Suprapubic skin (tissue), 4 donors: ENCODE measurements at places on chromosomes 5 and 9. TPM values are rescaled to one million over a fixed set of nuclear protein-coding genes. Genes with fewer than 3 reads are reported as not detected.
A peak's percentile ranks its signal among the peaks of the same experiment; 100 is the strongest.

DNA sequence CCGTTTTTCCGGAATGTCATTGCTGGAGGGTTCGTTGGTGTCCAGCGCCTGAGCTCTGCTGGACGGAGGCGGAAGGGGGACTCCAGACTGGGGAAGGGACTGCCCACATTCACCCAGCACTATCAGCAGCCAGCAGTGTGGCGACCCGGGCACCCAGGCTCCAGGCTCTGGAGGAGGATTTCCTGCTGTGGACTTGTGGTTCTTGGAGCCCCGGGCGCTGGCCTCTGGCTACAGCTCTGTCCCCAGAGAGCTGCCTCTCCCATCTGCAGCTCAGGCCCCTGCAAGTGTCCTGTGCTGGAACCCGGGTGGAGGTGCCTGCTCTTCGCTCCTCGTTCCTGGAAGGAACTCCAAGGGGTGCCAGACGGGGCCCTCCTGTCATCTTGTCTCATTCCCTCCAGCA, 152.6 kb downstream of the RGS3 start:
- DNase-seq: no peak

GRCh38 chr5:81751836-81752643, 1.1 kb upstream of the SSBP2 start:
- no peak for DNase-seq

- DNase-seq: peak; percentile 71
Measured at GRCh38 chr5:158812408-158812807, 287.3 kb downstream of the EBF1 start.

DNA sequence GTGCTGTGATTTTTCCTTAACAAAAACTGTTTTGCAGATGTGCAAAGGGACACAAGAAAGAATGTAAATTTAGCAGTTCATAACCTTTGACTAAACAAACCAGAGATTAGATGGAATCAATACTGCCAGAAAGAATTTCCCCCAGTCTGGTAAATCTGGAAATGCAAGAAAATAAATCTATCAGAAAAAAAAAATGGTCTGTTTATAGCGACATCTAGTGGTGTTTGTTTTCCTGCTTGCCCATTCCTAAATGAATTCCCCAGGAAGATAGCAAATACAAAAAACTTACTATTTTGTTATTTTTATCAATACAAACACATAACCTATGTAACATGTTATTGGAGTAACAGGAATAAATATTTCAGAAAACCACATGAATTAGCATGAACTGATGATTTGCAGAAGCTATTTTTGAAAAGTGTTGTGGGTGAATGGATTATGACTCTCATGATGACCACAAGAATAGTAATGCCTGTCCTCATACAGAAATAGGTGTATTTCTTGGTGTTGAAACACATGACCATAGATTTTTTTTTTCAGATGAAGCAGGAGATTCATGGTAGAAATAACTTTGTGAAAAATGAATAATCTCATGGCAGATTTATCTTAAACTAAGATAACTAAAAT, 1703.8 kb downstream of the MAT2B start:
- DNase-seq: no peak

GRCh38 chr5:15384176-15384575, 115.8 kb upstream of the FBXL7 start:
- DNase-seq: no peak

- DNase-seq: no peak
Measured at GRCh38 chr5:125032286-125032685, 285.8 kb upstream of the ZNF608 start.

- DNase-seq: peak; percentile 73
Measured at GRCh38 chr9:108761655-108762347, 94.0 kb downstream of the ACTL7B start.

DNA sequence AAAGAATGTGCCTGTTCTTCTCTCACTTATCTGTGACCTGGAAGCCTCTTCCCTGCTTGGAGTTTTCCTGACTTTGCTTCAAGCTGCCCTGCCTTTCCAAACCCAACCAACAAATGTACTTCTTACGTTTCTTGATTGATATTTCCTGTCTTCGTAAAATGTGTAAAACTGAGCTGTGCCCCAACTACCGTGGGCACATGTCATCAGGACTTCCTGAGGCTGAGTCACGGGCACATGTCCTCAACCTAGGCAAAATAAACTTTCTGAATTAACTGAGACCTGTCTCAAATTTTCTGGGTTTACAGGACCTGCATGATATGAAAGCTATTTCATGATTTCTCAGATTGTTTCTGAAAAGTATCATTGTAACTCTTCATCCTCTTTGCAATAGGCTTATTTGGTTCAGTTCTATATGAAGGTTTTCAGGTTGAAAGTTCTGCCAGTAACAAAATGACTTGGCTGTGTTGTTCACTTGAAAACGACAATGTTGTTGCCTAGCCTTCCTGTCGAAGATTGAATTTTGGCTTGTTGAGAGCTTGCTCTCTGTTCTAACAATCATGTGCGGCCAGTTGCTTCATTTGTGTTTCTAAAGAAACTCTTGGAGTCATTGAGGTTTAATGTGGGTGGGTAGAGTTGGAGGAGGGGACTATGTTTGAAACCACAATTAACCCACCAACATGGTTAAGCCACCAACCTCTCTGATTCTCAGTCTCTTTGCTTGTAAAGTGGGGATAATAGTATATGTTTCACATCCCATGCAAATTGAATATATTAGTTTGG, 145.6 kb downstream of the FBXL7 start:
- no peak for DNase-seq

DNA sequence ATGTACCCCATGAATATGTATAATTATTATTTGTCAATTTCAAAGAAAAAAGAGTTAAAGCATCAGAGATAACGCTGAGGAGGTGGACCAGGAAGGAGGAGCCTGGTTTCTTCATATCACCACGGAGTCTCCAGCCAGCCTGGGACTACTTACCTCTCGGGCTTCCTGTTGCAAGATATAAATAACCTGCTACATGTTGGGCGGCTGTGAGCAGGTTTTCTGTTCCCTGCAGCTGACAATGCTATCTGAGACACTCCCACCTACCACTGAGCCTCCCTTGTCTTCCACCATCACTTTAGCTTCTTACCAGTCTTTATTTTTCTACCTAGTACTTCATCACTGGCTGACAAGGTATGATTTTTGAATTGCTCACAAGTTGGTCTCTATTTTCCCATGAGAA, 102.7 kb upstream of the CPEB4 start:
- no peak for DNase-seq

- peak; percentile 9 for DNase-seq
Measured at GRCh38 chr5:149740341-149740740, 10.2 kb downstream of the PPARGC1B start.

DNA sequence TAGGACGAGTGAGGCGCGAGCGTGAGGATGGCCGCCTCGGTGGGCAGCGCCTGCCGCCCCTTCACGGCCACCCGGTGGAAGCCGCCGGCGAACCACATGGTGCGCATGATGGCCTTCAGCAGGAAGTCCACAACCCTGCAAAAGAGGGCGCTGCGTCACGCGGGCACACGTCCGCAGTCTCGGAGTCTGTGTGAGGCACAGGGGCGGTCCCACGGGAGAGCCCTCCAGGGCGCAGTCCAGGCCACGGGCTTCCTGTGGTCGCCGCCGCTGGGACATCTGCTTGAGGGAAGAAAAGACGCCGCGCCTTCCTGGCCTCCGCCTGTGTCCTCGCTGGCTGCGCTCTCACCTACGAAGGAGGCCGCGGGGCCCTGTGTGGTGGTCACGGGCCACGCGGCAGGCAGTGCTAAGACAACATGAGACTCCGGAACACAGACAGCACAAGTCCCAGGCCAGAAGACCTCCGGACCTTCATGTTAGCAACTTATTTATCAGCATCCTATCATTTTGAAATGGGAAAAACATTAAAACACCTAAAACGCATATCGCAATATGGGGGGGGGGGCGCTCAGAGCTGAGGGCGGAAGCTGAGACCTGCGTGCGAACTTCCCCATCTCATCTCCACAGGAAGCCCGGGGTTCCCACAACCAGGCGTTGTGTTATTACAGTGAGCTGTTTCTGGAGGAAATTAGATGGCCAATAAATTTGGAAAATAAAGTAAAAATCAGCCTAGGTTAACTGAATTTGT, 28.8 kb downstream of the LPCAT1 start:
- DNase-seq: no peak

GRCh38 chr5:4700069-4700468, 440.1 kb upstream of the ADAMTS16 start:
- peak; percentile 74 for DNase-seq

- DNase-seq: no peak
Measured at GRCh38 chr5:157540707-157541446, 34.7 kb downstream of the ADAM19 start.

DNA sequence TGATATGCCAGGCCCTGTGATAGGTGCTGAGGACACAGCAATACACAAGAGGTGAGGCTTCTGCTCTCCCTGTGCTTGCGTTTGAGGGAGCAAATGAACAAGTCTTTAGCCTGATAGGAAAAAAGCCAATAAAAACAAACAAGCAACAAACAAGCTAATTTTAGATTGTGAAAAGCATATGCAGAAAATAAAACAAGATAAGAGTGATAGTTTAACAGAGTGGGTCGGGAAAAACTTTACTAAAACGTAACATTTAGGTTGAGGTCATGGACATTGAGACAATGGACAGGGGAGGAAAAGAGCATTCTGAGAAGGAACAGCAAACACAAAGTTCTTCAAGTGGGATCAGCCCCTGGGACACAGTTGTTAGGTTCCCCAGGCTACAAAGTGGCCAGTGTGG, 4.3 kb downstream of the SMIM3 start:
- no peak for DNase-seq

- no peak for DNase-seq
Measured at GRCh38 chr5:172583931-172584511, 57.0 kb upstream of the NEURL1B start.

DNA sequence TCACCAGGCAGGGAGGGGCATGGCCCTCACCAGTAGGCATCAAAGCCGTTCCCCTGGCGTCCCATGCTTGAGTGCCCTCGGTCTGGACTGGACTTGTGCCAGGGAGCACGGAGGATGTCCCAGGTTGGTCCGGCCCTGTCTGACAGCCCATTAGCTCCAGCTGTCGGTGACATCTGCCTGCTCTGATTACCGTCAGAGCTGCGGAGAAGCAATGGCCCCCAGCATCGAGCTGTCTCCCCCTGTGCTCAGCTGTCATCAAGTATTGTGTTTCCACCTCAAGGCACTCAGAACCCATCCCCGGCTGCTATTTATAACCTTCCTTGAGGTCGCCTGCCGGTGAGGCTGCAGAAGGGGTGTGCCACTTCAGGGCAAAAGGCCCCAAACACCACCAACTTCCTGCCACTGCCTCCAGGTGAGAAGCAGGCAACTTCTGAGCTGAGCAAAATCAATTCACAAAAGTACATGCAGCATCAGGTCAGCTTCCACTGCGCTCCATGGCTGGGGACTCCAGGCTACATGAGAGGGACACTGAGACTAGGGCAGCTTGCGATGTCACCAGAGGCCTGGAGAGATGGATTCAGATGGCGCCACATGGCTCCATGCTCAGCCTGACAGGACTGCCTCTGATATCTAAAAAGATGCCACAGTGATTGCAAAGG, 142.7 kb downstream of the C5orf15 start:
- peak; percentile 56 for DNase-seq

DNA sequence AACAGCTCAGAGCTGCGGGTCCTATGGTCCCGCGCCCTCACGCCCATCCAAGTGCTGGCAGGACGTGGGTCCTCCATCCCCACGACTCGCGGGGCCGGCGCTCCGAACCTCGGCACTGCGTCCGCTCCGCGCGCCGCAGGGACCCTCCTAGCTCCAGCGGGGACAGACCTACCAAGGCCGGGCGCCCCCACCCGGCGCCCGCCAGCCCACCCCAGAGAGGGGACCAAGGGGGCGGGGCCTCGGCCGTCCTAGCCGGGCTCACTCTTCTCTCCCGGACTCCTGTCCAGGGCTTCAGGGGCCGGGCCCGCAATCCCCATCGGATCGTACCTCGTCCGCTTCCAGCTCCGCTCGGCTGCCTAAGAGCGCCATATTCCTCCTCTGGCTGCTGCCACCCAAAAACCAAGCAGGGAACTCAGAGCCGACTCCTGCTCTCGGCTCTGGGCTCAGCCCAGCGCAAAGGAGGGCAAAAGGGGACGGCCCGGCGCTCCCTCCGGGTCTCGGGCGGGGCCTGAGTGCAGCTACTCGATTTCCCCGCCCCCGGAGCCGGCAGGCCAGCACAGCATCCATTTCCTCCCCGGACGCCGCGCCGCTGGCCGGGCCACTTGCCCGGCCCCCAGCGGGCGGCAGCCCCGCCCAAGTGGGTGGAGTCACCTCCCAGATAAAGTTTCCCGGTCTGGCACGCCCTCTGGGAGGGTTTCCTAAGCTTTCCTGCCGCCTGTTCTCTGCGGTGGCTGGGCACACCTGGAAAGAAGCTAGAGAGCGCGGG, at the start of gene TTC39B:
Gene TTC39B, minus strand, starts transcription at position 460 of the 766 bp plus-strand sequence. Its CDS starts 91 bp downstream, at position 369.
- DNase-seq: peak; percentile 94

GRCh38 chr9:18920141-18921084, 112.6 kb downstream of the SAXO1 start:
- no peak for DNase-seq

DNA sequence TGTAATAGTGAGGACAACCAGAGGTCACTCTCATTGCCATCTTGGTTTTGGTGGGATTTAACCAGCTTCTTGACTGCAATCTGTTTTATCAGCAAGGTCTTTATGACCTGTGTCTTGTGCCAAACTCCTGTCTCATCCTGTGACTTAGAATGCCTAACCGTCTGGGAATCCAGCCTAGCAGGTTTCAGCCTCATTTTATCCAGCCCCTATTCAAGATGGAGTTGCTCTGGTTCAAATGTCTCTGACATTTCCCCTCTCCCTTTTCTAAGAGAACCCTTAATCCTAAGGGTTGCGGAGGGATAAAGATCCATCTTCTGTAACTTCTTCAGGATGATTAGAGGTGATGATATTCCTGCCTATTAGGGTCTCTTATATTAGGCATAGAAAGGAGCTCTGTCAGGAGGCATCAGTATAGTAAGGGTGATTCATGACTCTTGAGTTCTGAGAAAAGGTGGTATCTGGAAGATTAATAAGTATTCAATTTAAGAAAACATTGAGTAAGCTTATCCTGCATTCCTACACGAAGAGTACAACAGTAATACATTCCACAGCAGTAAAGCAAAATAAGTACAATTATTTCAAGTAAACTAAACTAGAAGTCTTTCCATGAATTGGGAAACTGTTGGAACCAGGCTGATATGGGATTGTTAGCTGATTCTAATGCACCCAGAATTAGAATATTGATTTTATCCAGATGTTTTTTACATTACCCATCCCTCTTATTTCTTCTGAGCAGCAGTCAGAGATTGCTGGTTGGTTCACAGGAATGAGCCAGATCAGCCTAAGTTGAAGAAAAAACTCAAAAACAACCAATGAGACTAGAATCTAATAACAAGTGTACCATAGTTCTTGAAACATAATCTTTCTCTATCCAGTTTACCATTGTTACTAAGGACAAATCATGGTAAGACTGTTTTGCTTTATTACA, 39.9 kb downstream of the SHC3 start:
- no peak for DNase-seq

DOCK2 gene
- total RNA-seq: 3.9 TPM

KIF12 gene
- 2.8 TPM for total RNA-seq

MARCHF11 gene
- total RNA-seq: not detected

RELL2 gene
- 2.9 TPM for total RNA-seq

NXNL2 gene
- 1.7 TPM for total RNA-seq

MYOT gene
- not detected for total RNA-seq

CBY3 gene
- total RNA-seq: not detected

EGFLAM gene
- 2.4 TPM for total RNA-seq

ACTBL2 gene
- 1.0 TPM for total RNA-seq

CDX1 gene
- total RNA-seq: 0.26 TPM
